ENCODE measurements at places on chromosomes 7 and 10.
A peak's percentile ranks its signal among the peaks of the same experiment; 100 is the strongest.

GRCh38 chr10:69769395-69769992 lies 32.2 kb upstream of the COL13A1 start:
- DNase-seq: no peak

DNA sequence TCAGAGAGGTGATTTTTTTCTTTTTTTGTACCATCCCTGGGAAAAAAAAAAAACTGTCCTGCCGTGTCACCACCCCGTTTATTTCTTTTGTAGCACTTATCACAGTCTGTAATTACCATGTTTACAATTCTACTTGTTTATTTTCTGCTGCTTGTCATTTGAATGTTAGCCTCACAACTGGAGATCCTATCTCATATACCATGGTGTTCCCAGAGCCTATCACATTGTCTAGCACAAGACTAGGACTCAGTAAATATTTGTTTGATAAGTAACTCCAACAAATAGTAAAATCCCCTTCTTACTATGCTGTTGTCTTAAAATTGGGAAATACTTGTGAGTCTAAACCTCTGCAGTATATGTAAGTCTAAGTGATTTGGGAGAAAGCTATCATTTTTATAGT lies 36.0 kb downstream of the MKLN1 start:
- DNase-seq: no peak

DNA sequence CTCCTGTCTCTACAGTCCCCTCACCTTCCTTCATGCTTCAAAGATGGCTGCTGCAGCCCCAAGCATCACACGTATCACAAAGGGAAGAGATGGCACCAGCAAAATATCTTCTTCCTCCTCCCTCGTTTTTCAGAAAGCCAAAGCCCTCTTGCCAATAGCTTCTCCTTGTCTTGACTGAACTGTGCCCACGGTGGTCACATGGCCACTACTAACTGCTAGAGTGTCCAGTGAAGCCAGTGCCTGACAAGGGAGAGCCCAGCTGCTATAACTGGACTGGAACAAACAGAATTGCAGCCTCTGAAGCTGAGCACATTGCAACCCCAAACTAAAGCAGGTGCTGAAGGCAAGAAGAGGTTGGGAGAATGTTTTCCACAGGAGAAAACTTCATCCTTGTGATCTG lies 120.8 kb upstream of the RET start:
- DNase-seq: no peak

- DNase-seq: no peak
These were observed 72.9 kb downstream of the ARHGAP21 start for GRCh38 chr10:24650669-24651391.

- DNase-seq: no peak
These were observed 1201.1 kb downstream of the SORCS1 start for GRCh38 chr10:105963334-105963884.

DNA sequence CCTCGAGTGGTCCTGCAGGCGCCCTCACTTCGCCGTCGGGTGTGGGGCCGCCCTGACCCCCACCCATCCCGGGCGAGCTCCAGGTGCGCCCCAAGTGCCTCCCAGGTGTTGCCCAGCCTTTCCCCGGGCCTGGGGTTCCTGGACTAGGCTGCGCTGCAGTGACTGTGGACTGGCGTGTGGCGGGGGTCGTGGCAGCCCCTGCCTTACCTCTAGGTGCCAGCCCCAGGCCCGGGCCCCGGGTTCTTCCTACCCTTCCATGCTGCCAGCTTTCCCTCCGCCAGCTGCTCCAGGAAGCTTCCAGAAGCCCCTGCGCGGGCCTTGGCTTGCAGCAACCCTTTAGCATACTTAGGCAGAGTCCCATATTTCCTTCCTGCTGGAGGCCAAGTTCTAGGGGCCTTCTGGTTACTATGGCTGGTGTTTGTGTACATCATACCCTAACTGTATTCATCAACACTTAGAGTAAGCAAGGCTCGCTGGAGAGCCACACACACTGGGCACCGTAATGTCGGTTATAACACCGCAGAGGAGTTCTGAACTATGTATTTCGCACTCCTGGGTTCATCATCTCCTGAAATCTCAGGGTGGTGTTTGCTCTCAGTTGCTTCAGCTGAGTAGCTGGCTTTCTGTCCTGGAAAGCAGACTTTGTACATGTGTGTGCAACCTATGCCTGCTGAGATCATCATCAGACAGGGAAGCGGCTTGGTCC lies 471 bp downstream of the MGMT start:
- no peak for DNase-seq

DNA sequence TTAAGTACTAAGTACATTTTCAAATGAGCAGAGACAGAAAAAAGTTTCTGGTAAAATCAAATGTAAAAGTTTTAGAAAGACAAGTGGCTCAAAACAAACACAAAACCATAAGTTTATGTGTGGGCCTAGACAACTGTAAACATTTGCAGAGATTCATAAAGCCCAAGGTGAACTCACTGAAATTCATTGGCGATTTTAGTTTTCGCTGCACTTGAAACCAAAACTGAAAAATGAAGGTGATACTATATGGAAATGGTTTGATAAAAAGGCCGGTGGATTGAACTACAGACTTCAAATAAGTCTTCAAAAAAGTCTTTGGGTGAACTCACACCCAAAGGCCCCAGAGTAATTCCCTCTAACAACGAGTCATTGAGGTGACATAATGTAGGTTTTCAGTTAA lies 1184.9 kb upstream of the C7orf33 start:
- no peak for DNase-seq

DNA sequence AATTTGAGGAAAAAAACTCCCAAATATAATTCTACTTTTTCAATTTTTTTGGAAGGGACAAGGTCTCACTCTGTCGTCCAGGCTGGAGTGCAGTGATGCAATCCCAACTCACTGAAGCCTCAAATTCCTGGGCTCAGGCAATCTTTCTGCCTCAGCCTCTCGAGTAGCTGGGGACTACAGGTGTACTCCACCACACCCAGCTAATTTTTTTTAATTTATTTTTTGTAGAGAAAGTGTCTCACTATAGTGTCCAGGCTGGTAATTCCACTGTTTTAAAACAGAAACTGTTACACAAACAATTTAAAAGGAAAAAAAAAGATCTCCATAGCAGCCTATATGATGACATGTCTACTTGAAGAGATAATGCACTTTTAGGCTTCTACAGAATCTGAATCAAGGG lies 25.6 kb downstream of the EZH2 start:
- DNase-seq: no peak

- no peak for DNase-seq
These were observed 20.2 kb upstream of the FOXL3 start for GRCh38 chr7:269721-270120.

- no peak for DNase-seq
These were observed 780 bp downstream of the CYP3A5 start for GRCh38 chr7:99679032-99679399.

GRCh38 chr7:36509962-36510361 lies 120.3 kb downstream of the ANLN start:
- no peak for DNase-seq

DNA sequence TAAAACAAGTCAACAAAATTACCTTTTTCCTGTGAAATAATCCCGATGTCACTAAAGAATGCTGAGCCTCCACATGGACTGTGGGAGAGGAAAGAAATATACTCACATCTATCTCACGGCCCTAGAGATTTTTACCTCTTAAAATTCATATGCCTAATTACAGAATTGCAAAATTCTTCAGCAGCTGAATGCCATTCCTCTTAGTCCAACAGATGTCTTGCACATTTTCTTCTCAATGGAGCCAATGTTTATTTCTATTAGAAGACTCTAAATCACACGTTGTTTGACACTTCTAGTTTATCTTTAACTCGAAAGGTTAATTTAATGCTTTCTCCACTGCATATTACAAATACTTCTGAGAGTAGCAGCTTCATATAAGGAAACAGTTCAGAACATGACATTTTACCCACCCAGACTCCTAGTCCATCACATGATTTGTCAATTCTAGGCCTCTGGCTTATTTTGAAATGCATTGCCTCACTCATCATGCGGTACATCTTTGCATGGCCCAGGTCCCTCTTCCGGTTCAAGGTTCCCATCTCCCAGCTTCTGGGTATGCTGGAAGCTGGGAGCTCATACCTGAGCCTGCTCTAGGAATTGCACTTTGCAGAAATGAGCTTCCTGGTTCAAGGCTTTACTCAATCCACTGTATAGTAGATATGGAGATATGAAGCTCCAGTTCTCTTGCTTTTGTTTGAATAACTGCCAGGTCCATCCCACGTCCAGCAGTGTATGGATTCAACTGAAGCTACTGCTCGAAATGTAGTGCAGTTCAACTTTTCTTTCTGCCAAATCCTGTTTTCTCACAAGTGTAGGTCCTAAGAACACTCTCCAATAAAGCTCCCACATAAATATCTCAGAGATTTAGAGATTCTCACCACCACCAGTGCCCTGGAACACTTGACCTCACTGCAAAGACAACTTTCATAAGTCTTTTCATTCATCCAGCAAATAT lies 306.2 kb downstream of the GPR37 start:
- DNase-seq: no peak

DNA sequence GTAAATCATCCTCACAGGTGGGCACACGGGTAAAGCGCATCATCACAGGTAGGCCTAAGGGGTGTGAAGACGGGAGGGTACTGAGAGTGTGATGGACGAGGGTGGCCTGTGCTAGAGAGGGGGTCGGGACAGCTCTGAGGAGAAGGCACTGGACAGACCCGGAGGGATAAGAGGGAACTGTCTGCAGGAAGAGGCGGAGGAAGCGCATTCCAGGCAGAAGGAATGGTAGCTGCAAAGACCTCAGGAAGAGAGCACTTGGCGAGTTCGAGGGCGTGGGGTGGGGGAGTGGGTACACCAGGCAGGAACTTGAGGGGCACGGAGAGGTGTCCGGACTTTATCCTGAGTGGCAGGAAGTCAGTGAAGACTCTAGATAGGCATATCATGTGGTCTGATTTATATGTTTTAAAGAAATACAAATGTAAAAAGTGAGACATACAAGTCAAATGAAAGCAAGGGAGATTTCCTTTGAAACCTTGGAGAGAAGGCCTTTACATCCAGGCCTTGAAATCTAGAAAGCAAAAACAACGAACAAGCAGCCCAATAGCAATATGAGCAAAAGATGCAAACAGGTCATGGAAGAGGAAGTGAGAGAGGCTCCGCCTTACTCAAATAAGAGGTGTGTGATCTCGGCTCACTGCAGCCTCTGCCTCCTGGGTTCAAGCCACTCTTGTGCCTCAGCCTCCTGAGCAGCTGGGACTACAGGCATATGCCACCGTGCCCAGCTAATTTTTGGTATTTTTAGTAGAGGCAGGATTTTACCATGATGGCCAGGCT lies 3.6 kb downstream of the LHPP start:
- no peak for DNase-seq

DNA sequence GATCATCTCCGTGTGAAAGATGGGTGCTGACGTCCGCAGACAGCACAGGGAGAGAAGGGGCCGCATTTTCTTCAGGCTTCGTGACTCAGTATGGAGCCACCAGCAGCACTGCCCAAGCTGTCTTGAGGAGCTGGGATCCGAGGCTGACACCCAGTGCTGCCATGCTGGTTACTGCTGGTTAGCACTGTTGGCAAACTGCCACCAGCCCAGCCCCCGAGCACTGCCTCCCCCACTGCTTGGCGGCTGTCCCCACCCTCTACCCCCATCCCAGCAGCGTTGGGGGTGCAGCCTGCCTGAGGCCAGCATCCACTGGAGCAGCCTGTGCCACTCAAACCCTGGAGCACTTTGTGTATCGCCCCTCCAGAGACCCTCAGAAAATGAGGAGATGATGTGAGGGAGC lies 35.8 kb upstream of the EN2 start:
- DNase-seq: no peak

GRCh38 chr7:22240904-22241571 lies 115.9 kb downstream of the RAPGEF5 start:
- no peak for DNase-seq

GRCh38 chr10:75640381-75640780 lies 209.0 kb downstream of the LRMDA start:
- DNase-seq: no peak

GRCh38 chr7:111400088-111400487 lies 162.2 kb downstream of the IMMP2L start:
- DNase-seq: no peak

- peak; percentile 56 for DNase-seq
These were observed 116.7 kb downstream of the VIPR2 start for GRCh38 chr7:159027789-159028507.

DNA sequence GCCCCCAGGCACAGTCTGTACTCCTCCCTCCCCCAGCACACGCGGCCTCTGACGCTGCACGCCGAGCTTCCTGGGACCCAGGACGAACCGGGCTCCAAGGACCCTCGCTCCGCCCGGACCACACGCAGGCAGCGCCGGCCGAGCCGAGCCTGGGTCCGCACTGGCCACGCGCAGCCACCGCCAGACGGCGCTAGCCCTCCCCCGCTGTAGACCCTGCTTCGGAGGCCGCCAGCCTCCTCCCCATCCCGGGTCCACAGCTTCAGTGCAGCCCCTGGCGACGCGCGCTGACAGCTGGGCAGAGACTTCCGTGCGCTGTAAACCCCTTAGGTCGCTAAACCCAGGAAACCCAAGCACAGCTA lies 936 bp upstream of the TCERG1L start:
- no peak for DNase-seq

GRCh38 chr7:95485391-95486123 lies at the start of gene ASB4:
Gene ASB4 (plus strand): TSS chr7:95485943. CDS start chr7:95485972, 29 bp downstream.
- DNase-seq: no peak

- no peak for DNase-seq
These were observed 98.6 kb downstream of the ARID5B start for GRCh38 chr10:62000037-62000603.

GRCh38 chr7:73865738-73866445 lies 4.9 kb downstream of the TMEM270 start:
- DNase-seq: no peak

DNA sequence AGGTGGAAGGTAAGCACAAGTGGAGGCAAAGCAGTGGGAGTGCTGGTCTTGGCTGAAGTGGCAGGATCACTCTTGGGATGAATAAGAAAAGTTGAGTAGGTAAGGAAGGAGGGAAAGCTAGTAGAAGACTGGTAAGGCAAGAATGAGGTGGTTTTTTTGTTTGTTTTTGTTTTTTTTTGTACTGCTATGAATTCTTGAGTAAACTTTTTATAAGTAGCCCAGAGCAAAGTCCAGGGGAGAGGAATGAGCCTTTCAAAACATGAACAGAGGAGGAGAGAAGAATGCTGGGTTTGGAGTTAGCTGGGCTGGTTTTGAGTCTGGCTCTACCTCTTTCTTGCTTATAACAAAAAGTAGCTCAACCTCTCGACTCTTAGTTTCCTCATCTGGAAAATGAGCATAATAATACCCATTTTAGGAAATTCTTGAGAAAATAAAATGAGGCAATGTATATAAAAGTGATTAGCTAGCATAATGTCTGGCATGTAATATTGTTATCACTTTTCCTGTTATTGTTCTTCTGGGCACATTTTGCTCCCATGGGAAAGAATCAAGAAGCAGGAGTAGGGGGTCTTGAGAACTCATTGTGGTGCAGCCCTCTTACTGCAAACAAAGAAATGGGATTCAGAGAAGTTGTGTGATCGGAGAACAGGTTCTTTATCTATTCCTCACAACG lies 24.1 kb upstream of the LRRC17 start:
- no peak for DNase-seq
